ENCODE measurements at places on chromosomes 3 and 15. TPM values are rescaled to one million over a fixed set of nuclear protein-coding genes. Genes with fewer than 3 reads are reported as not detected.

DNA sequence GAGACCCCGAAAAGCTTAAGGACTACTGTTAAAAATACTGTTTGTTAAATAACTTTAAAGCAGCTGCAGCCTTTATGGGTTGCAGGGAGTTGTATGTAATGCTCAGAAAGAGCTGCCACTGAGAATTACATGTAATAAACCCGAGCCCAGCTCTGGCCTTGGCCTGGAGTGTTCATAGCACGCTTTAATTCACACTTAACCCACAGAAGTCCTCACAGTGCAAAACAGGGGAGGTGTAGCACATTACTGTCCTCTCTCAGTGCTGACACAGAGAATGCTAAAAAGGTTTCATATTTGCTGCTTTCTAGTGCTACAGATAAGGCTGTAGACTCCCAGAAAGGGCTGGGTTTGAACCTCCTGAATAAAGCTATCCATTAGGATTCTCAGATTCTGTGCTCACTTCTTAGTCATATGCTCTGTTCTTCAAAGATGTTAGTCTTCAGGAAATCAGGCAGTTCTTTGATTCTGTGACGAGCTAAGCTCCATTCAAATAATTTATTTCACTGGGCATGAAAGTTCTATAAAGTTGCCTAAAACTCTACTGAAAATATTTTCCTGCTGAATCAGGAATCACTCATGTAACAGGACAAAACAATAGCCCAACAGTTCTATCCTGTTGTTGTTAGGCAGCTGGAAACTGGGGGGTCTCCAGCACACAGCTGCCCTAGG, 108.0 kb downstream of the SENP2 start:
- no peaks in the 10 kb centered on the region for H3K4me1 ChIP-seq
- H3K27ac ChIP-seq = no peak overlapping the region
- no peaks in the 10 kb centered on the region for H3K27me3 ChIP-seq
- H3K4me3 ChIP-seq = no peak overlapping the region
- H3K36me3 ChIP-seq = no peaks in the 10 kb centered on the region

GRCh38 chr15:52172869-52173268, 18.3 kb downstream of the GNB5 start:
- no peak for DNase-seq
- H3K27ac ChIP-seq = no peak overlapping the region
- no peaks in the 10 kb centered on the region for H3K27me3 ChIP-seq
- H3K4me3 ChIP-seq = no peak overlapping the region
- H3K4me1 ChIP-seq = no peaks in the 10 kb centered on the region
- no peaks in the 10 kb centered on the region for H3K36me3 ChIP-seq

CDHR4 gene
- 3.2 TPM for total RNA-seq

- no peaks in the 10 kb centered on the region for H3K36me3 ChIP-seq
- no peaks in the 10 kb centered on the region for H3K27me3 ChIP-seq
- no peaks in the 10 kb centered on the region for H3K4me1 ChIP-seq
- H3K4me3 ChIP-seq = no peak overlapping the region
- DNase-seq = no peak
Observed at GRCh38 chr3:42572278-42572677, 9.5 kb downstream of the SEC22C start.

DNA sequence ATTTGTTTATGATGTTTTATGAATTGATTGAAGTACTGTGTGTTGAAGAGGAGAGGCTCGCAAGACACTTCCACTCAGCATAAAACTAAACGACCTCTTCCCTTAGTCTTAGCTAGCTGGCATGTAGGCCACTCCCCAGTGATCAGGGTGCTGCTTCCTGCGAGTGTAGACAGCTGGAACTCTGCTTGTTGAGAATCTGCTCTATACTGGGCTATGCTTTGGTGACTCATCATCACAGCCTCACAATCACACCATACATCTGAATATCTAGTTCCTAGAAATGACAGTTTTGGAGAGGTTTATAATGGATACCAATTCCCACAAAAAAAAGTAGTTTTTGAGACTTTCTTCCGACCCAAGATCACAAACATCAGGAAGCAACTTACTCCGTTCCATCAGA, 1.5 kb upstream of the SLC24A5 start:
- no peaks in the 10 kb centered on the region for H3K27me3 ChIP-seq
- H3K4me1 ChIP-seq = no peaks in the 10 kb centered on the region
- H3K36me3 ChIP-seq = no peaks in the 10 kb centered on the region

RBM6 gene
- 108 TPM for total RNA-seq

- no peaks in the 10 kb centered on the region for H3K27me3 ChIP-seq
- DNase-seq = peak; percentile 87
- H3K36me3 ChIP-seq = no peaks in the 10 kb centered on the region
- H3K4me1 ChIP-seq = peaks cover 15% of the 10 kb centered on the region
- H3K27ac ChIP-seq = peak overlapping the region; percentile 50
- no peak overlapping the region for H3K4me3 ChIP-seq
Observed at GRCh38 chr3:56988458-56989168, 71.9 kb upstream of the SPATA12 start.

GRCh38 chr15:73585871-73586654, 47.1 kb downstream of the NPTN start:
- H3K4me1 ChIP-seq = no peaks in the 10 kb centered on the region
- H3K4me3 ChIP-seq = no peak overlapping the region
- H3K27ac ChIP-seq = no peak overlapping the region
- DNase-seq = no peak
- no peaks in the 10 kb centered on the region for H3K36me3 ChIP-seq

GRCh38 chr3:127858937-127859336, 36.6 kb upstream of the MGLL start:
- DNase-seq = no peak
- no peaks in the 10 kb centered on the region for H3K27me3 ChIP-seq
- H3K27ac ChIP-seq = no peak overlapping the region
- H3K36me3 ChIP-seq = no peaks in the 10 kb centered on the region

- H3K4me3 ChIP-seq = no peak overlapping the region
- no peak for DNase-seq
- peaks cover 7% of the 10 kb centered on the region for H3K4me1 ChIP-seq
- no peak overlapping the region for H3K27ac ChIP-seq
- no peaks in the 10 kb centered on the region for H3K27me3 ChIP-seq
Observed at GRCh38 chr3:16463119-16463518, 50.4 kb downstream of the RFTN1 start.

ACOX2 gene
- 15.3 TPM for total RNA-seq

Data from ovary (tissue), 10 donors.